Esophagus squamous epithelium (tissue), 5 donors: ENCODE measurements at places on chromosomes 5 and 9. TPM values are rescaled to one million over a fixed set of nuclear protein-coding genes. Genes with fewer than 3 reads are reported as not detected.

Gene VCAN
- 6.7 TPM for total RNA-seq

- DNase-seq = no peak
These were observed 116.1 kb upstream of the RASA1 start for GRCh38 chr5:87151547-87151946.

Gene C5
- 0.83 TPM for total RNA-seq

Gene FREM1
- total RNA-seq = not detected

Gene NUP155
- total RNA-seq = 23.2 TPM

DNA sequence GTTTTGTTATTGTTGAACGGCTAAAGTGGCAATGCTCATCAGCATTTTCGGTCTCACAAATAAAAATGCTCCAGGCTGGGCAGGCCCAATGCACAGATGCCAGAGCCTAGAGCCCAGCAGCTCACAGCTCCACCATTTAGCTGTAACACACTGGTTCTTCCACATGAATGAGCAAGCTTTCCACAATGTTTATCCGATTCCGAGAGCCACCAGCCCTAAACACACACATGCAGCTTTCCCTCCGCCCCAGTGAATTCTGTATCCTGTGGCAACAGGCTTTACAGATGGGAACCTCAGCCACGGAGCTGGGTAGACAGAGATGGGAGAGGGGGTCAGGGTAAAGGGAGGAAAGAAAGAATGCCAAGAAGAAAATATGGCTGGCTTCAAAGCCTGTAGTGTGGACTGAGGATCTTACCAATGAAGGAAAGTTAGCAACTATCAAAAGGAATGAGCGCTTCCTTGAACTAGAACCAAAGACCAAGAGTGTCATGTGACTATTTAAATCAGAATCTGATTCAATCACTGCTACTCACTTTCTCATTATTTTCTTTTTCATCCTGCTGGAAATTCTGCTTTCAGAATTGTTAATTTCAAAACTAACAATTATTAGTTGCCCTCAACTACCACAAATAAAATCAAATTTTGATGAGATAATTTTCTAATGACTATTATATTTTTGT, 77.1 kb downstream of the MRPS27 start:
- DNase-seq = no peak

- no peak for DNase-seq
These were observed 10.3 kb upstream of the CRHBP start for GRCh38 chr5:76942581-76942980.

Gene GPSM1
- 1.7 TPM for total RNA-seq

Gene SPATA31D3
- total RNA-seq = not detected

Gene NEURL1B
- total RNA-seq = 18.7 TPM

- no peak for DNase-seq
These were observed 46.6 kb upstream of the ZNF169 start for GRCh38 chr9:94212531-94212930.

Gene DOCK8
- total RNA-seq = 10.5 TPM

Gene IL5
- not detected for total RNA-seq

GRCh38 chr5:179610109-179610902, 13.2 kb downstream of the HNRNPH1 start:
- DNase-seq = no peak

DNA sequence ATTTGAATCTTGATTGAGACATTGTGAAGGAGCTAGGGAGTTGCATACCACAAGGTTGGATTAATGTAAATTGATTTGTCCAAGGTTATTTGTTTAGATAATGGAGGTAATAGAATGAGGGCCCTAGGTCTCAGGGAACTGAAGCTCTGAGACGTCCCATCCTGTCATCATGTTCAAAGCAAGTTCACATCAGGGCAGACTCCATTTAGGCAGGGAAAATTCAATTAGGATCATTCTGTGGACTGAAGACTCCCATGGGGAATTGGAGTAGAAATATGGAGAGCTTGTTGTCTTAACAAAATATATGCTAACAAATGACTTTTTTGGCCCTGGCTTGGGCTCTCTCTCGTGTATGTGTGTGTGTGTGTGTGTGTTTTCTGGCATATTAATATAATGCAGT, 722.0 kb upstream of the ADAMTS16 start:
- DNase-seq = no peak

- DNase-seq = no peak
These were observed 483 bp downstream of the C9orf85 start for GRCh38 chr9:71911908-71912335.

GRCh38 chr5:95393279-95393678, 2.1 kb downstream of the FAM81B start:
- no peak for DNase-seq

Gene PDE6A
- 3.6 TPM for total RNA-seq

Gene C5orf58
- not detected for total RNA-seq

Gene DNAJC18
- total RNA-seq = 2.7 TPM

- DNase-seq = no peak
These were observed 97.4 kb downstream of the PARP8 start for GRCh38 chr5:50763846-50764245.

DNA sequence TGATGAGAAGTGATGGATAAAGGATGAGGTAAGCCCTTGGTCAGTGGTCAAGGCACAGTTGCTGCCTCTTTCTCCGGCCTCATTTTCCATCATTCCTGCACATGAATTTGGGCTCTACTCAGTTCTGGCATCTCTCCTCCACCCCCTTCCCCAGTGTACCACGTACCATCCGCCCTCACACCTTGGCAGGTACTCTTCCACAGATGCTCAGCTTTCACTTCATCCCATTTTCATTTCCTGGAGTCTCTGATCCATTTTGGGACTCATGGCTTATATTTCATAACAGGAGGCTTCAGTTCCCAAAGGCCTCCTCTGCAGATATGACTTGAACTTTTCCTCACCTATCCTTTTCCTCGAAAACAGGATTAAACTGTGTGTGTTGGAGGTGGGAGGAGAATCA, 326.7 kb downstream of the ASTN2 start:
- DNase-seq = no peak

Gene FGF1
- 2.4 TPM for total RNA-seq

Gene INSYN2B
- total RNA-seq = not detected

- DNase-seq = no peak
These were observed at the start of gene MCIDAS for GRCh38 chr5:55226934-55227663. Gene MCIDAS (minus strand): TSS chr5:55227315. CDS start chr5:55227138, 177 bp downstream.

DNA sequence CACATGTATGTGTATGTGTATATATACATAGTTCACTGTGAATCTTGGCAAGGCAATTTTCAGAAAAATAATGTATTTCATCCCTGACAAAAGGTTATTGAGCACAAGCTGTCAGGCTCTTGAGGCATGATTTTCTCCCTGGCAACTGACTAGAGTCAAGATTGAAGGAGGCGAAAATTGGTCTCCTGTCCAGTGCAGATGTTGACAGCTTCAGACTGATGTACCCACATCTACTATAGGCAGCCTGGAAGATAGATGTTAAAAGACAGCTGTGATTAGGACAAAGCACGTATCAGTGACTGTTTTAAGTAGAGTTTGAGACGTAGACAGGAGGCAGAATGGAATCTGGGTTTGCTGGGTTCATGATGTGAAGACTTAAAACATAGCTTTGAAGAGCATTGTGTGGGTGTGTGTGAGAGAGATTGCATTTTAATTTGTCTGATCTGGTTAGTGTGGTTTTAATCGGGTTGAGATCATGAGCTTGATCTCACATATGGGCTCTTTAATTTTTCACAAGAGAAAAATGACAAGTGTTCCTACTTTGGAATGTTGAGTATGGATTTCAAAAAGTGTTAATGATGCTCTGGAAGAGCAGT, 39.1 kb downstream of the CTNNA1 start:
- DNase-seq = no peak

Gene UBE2QL1
- 0.35 TPM for total RNA-seq

GRCh38 chr9:95481000-95481399, 35.8 kb downstream of the PTCH1 start:
- DNase-seq = no peak

DNA sequence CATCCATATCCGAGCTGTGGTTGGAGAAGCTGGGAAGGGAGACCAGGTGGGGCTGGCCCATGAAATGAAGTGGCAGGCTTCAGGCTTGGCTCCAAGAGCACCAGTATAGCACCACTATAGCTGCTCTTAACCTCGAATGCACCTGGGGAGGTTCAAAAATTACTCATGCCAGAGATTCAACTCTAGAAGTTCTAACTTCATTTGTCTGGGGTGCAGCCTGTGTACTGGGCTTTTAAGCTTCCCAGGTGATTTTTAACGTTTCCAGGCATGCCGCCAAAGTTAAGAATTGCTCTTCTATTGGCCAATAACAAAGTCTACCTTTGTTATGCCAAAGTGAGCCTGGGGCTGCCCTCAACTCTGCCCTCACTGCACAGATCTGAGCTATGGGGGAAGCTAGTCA, 458 bp downstream of the PRSS3 start:
- no peak for DNase-seq

- no peak for DNase-seq
These were observed 212.0 kb downstream of the RAB3C start for GRCh38 chr5:58794875-58795274.

DNA sequence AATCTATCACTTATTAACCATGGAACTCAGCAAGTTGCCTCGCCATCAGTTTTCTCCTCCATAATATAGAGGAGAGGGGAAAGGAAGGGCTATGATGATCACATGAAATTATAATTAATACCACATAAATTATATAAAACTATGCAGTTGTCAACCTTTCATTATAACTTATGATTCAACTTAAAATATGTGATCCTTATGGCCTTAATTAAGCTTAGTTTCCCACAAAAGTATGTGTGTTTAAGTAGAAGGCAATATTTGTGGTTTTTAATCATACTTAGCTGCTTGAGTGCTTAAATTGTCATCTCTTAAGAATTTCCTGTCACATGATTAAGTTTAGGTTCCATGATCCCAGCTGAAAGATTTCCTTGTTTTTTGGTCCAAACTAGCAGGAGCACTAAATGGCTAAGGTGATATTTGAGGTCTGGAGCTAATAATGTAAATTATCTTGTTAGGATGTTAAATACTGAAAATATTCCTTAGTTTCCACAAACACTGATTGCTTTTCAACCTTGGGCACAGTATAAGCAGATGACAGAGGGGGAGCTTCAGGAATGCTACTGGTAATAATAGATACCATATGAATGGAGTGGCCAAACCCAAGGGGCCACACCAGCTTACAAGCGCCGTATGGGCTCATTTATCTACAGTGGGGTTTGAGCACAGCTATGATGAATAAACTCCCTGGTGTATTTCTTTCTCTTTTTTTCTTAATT, 26.4 kb upstream of the F2R start:
- no peak for DNase-seq

DNA sequence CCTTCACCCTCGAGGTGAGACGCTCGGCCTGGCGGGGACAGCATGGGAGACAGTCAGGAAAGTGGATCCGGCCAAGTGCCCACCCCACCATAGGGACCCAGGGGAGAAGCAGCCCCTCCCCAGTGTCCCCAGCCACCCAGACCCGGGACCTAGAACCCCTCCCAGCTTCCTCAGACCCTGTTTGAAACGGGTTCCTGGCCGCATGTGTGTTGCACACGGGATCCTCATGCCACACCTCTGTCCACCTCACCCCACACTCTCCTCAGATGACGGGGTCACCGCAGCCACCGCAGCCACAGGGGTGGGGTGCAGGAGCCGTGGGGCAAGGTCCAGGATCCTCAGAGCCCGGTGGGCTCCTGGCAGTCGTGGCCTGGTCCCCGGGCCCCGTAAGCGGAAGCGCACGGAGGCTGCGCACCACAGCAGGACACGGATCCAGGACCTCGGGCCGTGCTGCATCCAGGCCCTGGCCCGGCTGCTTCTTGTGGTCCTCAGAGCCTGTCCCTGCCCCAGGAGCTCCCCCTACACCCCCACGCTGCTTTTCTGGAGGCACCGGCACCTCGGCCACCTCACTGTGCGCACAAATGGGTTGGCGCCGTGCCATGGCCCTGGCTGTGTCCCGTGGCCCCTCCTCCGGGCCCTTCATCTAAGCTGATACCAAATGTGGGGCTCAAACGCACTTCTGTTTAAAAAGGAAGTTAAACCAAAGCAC, 15.3 kb downstream of the TERT start:
- DNase-seq = no peak

DNA sequence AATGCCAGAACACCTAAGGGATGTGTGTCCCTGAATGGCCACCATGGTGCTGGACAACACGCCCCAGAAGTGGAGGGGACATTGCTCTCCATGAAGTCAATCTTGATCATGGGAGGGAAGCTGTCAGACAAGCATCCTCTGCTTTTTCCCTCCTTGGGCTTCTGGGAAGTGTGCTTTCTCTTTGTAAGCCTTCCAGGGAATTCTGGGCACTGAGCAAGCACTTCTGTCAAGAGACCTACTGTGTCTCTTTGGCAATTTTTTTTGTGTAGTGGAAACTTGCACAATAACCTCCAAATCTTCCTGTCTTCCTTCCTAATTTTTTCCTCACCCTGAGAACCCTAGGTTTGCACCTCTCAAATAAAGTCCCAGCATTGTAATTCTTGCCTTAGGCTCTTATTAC, 132.0 kb downstream of the SEC61B start:
- no peak for DNase-seq

DNA sequence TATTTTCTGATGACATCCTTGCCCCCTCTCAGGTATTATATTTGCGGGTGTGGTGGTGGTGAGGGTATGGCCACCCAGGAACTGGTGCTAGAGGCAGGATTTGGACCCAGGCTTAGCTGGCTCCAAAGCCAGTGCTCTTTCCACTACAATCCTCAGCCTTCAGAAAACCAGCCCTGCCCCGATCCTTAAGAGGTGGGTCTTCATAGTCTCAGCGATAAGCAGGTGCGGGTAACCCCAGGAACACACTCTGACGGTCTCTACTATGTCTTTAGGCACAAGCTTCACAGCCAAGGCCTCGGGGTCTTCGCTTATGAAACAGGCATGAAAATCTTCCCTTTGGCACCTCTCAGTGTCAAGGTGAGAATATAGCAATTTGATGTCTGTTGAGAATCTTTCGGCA, 169.3 kb downstream of the FGF18 start:
- DNase-seq = no peak

Gene ANKRD18B
- total RNA-seq = 10.8 TPM

Gene NUTM2F
- total RNA-seq = not detected
